ENCODE measurements at places on chromosomes 6 and 20.
A peak's percentile ranks its signal among the peaks of the same experiment; 100 is the strongest.

DNA sequence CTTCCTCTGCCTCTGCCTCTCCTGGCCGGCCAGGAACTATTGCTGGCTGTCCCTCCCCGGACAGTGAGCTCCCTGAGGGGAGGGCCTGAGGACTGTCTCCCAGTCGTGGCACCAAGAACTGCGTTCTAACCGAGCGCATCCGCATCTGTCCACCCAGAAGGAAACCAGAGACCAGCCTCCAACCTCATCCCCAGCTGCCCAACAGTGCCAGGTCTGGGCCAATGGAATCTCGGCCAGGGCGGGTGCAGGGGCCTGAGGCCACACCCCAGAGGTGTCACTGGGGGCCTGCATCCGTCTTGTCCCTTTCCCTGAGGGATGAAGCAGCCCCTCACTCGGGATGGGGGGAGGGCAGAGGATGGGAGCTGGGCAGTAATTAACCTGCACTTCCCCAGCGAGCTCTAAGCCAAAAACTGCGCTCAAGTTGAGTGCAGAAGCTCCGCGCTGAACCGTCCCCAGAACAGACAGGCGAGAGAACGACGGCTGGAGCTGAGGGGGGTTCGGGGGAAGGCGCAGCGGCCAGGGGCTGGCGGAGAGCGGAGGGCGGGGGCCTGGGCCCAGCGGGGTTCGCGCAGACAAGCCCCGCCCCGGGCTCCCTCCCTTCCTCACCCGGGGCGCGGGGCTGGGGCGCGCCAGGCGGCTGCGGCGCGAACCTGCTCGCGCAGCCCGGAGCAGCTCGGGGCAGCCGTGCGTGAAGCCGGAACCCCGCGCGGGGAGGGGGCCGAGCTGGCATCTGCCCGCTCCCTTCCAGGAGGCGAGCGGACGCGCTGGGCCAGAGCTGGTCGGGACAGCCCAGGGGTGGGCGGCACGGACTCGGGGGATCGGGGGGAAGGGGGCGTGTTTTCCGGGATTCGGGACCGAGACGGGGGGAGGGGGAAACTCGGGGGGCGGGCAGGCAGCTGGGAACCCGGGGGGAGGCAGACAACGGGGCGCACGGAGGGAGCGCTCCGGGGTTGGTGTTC is 1.4 kb downstream of the TFEB start:
- peak; percentile 78 for DNase-seq

- no peak for DNase-seq
These were observed 32.7 kb upstream of the COL10A1 start for GRCh38 chr6:116158641-116159040.

GRCh38 chr6:122077603-122078002 is 321.8 kb upstream of the HSF2 start:
- no peak for DNase-seq

DNA sequence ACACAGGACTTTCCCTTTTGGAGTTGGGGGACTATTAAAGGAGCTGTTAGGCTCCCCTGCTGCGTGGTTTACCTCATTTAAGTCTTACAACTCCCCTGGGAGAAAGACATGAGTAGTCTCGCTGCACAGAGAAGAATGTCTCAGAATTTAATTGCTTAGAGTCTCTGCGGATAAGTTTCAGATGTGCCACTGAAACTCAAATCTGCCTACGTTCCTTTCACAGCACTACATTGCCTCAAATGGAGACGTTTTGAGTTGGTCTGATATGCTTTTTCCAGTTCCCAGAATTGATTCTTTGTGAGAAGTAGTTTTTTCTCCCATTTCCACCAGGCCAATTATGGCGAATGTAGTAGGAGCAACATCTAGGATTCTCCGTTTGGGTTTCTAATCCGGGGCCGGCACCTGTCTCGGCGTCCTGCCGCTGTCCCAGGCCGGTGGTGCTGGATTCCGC is 532 bp upstream of the SLC35F1 start:
- DNase-seq: no peak

DNA sequence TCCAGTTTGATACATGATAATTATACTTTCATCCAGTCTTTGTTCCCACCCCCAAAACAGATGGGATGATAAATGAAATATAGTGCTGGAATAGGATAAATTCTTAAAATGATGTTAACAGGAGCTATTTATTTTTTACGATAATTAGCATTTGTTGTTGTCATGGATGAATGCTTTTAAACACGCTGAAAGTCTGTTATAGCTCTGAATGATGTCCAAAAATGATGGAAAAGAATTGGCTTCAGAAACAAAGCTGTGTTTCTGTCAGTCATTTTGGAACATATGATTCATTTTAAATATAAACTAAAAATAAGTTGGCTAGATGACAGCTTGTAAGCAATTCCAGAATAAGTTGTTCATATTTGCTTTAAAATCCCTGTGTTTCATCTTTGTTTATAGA is 237.4 kb downstream of the GRIK2 start:
- no peak for DNase-seq

DNA sequence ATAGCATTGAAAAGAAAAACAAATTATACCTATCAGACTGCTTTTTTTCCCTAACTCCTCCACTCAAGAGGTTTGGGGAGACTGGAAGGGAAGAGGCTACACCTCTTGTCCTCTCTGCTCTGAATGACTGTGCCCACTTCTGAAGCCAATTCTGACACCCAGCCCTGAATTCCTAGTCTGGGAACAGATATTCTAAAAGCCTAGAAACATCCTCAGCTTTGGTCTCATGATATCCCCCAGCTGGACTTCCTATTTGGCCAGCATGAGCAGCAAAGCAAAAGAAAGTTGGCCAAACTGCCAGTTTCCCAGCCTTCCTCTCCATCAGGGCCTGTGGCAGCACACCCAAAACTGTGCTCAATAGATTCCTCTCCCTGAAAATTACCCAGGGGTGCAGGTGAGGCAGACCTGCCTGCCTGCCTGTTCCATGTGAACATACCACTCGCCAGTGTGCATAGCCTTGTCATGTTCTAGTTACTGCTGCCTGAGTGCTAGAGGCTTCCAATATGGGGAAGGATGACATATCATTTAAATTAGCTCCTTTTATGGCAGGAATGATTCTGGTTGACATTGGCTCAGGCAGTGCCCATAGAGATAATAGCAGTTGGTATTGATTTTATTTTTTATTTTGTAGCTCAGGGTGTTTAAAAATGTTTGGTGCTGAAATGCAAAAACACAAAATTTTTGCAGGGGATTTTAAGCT is 152.1 kb upstream of the RIN2 start:
- DNase-seq: no peak

DNA sequence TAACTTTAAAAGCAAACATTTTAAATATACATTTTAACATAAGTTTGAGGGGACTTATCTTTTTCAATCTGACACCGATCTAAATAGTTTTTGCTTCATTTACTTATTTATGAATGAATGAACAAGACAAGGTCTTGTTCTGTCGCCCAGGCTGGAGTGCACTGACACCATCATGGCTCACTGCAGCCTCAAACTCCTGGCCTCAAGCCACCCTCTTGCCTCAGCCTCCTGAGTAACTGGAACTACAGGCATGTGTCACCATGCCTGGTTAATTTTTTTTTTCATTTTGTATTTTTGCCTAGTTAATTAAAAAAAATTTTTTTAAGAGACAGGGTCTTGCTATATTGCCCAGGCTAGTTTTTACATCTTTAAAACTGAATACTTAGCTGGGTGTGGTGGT is 25.4 kb downstream of the FBXO9 start:
- DNase-seq: no peak

DNA sequence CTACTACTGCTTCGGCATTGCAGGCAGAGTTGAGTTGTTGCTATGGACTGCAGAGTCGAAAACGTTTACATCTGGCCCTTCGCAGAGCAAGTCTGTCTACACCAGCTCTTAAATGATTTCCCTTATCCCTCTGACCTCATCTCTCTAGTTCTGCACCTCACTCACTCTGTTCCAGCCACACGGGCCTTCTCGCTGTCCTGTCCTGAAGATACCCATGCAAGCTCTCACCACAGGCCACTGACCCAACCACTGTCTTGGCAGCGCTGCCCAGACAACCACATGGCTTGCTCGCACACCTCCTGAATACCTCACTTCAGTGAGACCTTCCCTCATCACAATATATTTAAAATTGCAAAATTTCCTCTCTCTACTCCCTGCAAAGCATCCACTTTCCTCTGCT is 31.4 kb downstream of the B4GALT5 start:
- DNase-seq: no peak

- no peak for DNase-seq
These were observed 72.4 kb downstream of the FGD2 start for GRCh38 chr6:37077905-37078296.

DNA sequence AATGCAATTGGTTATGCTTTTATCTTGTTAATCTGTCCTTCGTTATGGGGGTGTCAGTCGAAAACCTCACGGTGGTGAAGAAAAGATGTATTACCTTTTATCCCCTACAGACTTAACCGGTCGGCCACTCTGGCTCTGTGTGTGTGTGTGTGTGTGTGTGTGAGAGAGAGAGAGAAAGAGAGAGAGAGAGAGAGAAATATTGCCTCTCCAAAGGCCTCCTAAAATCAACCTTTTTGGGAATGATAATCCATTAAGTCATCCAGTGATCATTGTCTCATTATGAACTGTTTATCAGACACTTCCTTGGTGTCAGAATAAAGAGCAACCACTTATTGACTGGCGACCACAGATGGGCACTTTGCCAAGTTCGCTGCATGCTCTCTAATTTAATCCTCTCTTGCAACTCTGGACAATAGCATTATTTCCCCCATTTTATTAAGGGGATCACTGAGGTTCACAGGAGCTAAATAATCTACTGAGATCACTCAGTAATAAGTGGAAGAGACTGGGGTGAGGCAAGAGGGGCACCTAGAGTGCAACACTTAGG is 30.7 kb downstream of the SLC35D3 start:
- no peak for DNase-seq

- DNase-seq: no peak
These were observed 6.9 kb downstream of the MANBAL start for GRCh38 chr20:37296371-37296770.

DNA sequence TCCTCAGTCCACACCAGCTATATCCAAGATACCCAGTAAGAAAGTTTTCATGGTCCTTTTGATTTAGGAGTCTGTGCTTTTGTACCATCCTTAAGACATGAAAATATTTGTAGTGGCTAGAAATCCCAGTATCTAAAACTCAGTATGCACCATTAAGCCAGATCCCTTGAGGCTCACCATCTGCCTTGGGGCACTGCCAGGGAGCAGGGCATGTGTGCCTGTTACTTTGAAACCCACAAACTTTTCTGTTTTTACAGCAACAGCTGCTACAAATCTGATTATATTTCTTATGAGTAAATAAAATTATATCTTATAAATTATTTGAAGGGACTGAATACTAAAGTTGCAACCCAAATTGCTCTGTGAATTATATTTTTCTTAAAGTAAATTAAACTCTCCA is 290.5 kb upstream of the MANEA start:
- no peak for DNase-seq
